ENCODE measurements at places on chromosomes 13 and 19. TPM values are rescaled to one million over a fixed set of nuclear protein-coding genes. Genes with fewer than 3 reads are reported as not detected.

SRRM5 gene
- total RNA-seq, result 0.79 TPM

SLC7A9 gene
- total RNA-seq, result 0.39 TPM

SPACA4 gene
- total RNA-seq, result not detected

RAB3D gene
- total RNA-seq, result 3.6 TPM

ATCAY gene
- 0.14 TPM for total RNA-seq

ZNF578 gene
- total RNA-seq, result not detected

DIAPH3 gene
- total RNA-seq, result 8.1 TPM

ELSPBP1 gene
- total RNA-seq, result not detected

PLIN5 gene
- 0.28 TPM for total RNA-seq

HCST gene
- total RNA-seq, result 0.44 TPM

CBARP gene
- 4.6 TPM for total RNA-seq

GPR12 gene
- not detected for total RNA-seq

ABHD8 gene
- 2.8 TPM for total RNA-seq

KLK12 gene
- total RNA-seq, result not detected

EML2 gene
- total RNA-seq, result 24.5 TPM
